ENCODE measurements at places on chromosomes 16 and 17.

DNA sequence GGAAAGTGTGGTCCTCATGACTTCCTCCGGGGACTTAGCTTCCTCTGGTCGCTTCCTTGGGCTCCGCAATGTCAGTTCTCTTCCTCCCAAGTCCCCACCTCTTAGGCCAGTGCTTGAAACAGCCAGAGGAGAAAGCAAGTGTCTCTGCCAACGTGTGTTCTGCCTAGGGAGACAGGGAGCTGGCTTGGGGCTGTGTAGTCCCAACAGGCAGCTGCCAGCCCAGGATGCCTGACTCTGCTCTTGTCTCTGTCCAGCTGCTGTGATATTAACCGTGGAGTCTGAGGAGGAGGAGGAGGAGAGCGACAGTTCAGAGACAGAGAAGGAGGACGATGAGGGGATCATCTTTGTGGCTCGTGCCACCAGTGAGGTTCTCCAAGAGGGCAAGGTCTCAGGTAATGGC is 13.5 kb upstream of the PLEKHG4 start:
- no peak for DNase-seq

- no peak for DNase-seq
Measured at GRCh38 chr17:55390364-55390977, 31.2 kb downstream of the MMD start.

- DNase-seq: no peak
Measured at GRCh38 chr17:57587193-57587969, 157.7 kb downstream of the CCDC182 start.

GRCh38 chr17:40452921-40453378 is 9.7 kb downstream of the IGFBP4 start:
- no peak for DNase-seq

DNA sequence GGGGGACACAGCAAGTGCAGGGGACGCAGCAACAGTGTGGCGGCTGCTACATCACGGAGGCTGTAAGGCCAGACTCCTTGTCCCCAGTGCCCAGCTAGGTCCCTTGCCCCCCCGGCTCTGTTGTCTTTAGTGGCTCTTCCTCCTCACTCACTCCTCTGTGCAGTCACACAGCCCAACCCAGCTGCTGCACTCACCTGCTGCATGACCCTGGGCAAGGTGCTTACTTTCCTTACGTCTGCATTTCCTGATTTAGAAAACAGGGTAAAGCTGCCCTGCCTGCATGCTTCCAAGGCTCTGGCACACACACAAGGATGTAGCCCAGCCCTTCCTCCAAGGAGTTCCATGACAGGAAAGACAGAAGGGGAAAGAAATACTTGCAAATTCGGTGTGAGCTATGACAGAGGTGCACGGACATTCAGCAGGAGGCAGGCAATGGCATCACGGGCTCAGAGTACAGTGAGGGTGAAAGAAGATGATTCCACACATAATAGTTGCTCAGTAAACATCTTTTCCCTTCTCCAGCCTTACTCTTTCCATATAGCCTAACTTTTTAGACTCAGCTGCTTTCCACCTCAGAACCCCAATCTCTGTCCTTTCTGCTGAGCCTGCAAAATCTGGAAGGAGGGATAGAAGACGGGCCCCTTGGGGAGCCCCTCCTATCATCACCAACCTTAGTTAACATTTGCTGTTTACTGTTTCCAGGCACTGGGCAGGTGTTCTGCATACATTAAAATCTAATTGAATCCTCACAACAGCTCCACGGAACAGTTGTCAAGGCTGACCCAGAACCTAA is 150.9 kb downstream of the MRM1 start:
- DNase-seq: no peak

- DNase-seq: no peak
Measured at GRCh38 chr16:82363026-82363816, 193.2 kb upstream of the MPHOSPH6 start.

DNA sequence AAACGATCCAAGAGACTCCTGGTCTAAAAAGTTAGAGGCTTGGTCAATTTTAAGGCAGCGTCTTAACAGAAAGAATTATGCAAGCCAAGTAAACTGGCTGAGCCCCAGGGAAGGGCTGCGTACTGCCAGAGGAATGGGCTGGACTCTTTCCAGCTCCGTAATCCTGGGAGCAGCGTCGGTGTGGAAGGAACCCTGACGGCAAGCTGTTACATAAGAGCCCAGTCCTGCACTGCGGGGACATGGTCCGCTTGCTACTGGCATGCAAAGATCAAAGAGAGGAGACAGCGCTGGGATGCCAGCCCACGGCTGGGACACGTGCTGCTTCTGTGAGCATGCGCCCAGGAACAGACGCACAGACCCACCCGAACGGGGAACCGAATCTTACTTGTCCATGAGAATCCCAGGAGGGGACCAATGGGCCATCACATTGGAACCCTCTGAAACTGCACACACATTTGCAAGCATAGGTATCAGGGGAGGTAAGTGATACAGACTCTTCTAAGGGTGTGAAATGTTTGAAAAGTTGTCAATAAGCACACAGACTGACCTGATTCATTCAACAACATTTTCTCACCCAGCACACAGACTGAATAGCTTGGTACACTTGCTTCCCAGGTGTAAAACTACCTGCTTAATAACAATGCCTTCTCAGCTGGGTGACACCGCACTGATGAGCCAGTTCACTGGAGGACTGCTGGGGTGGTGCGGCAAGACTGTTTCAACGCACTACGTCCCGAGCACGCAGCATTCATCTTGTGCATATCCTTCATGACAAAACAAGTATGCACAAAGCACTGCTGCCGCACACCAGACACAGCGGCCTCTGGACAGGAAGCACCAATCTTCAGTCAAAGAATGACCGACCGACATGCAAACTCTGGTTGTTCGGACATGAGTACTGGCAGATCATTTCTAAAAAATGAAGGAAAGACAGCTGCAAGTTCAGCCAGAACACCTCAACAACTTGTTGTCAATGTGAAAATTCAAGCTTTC is 94.9 kb downstream of the ANKRD11 start:
- no peak for DNase-seq
